RPMI8226 (cell line): ENCODE measurements at places on chromosomes 2 and 18.

DNA sequence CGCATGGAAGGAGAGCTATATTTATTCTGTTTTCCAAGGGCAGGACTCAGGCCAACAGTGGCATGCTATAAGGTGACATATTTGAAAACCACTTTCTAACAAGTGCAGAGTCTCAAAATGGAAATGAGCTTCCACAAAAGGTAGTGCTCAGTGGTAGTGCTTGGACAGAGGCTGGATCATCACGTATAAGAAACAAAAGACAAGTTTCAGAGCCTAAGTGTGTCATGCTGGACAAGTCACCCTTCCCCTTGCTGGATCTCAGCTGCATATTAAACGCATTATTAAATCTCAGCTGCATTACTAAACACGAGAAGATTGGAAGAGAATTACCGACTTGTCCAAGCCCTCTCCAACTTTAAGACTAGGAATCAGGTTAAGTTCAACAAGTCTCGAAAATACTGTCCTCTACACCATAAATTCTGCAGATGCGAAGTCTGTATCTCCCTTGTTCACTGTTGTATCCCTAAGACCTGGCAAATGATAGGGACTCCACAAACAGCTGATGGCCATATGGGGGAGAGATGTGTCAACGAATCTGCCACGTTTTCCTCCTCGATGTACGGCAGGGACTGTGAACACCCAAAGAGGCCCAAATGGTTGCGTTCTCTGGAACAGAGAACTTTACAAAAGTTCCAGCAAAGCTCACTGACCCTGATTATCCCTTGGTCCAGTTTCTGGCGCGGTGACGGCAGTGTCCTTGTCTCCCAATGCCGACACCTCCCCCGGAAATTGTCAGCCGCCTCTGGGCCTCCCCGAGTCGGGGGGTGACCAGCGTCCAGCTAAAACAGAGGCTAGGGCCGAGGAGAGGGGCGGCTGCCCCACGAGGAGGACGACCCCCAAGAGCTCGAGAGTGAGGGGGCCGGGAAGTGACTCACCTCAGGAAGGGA lies 611 bp downstream of the NOL10 start:
- DNase-seq, result peak; percentile 21

- no peak for DNase-seq
These were observed 21.4 kb downstream of the HJURP start for GRCh38 chr2:233832869-233833311.

GRCh38 chr2:190221429-190221828 lies 98.2 kb downstream of the HIBCH start:
- DNase-seq, result no peak

GRCh38 chr2:120888851-120889250 lies 153.2 kb downstream of the GLI2 start:
- DNase-seq, result no peak

- no peak for DNase-seq
These were observed 23.6 kb downstream of the DTNB start for GRCh38 chr2:25649786-25650185.

DNA sequence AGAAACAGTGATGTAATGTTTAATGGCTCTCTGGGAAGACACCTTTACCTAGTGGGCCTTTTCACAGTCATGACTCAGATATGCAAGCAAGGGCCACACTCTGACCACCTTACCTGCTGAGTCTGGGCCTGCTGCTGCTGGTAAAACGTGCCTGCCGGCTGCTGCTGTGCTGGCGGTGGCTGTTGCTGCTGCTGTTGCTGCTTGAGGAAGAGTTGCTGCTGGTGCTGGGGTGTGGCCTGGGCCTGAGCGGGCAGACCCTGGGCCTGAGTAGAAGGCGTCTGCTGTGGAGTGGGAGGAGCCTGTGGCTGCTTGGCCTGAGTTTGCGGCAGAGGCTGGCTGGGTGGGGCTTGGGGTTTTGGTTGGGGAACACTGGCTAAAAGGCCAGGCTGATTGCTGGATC lies 81.6 kb upstream of the NFU1 start:
- no peak for DNase-seq

GRCh38 chr18:22932885-22933205 lies 283 bp upstream of the RBBP8 start:
- DNase-seq, result no peak

DNA sequence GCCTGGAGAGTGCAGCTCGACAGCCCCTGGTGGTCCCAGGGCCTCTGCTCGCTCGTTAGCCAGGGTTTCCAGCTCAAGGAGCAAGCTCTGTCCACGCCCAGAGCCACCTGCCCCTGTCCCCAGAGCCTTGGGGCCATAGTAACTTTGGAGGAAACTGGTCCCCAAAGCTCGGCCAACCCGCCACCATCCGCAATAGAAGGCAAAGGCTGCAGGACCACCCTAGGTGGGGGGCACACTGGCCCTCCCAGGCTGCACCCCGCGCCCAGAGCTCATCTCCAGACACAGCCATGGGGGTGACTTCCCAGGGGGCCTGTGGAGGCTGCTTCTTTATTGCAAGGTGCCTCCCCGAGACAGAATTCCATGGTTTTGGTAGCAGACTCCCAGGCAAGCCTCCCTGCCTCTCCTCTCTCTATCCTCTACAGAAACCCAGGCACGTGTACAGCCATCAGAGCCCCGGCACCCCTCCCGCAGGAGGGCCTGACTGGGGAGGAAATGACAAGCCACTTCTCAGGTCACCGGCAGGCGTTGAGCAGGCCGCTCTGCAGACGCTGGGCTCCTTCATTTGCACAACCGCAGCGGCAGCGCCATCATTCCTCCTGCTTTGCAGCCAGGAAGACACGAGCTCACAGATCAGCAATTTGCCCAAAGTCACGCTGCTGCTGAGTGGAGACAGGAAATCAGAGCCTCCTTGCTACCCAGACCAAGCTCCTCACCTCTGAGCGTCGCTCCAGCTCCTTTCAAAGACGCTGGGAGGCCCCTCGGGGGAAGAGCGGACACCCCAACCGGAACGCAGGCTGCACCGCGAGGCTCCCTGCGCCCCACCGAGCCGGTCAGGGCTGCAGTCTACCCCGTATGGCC lies 80.2 kb downstream of the NDUFA10 start:
- no peak for DNase-seq

DNA sequence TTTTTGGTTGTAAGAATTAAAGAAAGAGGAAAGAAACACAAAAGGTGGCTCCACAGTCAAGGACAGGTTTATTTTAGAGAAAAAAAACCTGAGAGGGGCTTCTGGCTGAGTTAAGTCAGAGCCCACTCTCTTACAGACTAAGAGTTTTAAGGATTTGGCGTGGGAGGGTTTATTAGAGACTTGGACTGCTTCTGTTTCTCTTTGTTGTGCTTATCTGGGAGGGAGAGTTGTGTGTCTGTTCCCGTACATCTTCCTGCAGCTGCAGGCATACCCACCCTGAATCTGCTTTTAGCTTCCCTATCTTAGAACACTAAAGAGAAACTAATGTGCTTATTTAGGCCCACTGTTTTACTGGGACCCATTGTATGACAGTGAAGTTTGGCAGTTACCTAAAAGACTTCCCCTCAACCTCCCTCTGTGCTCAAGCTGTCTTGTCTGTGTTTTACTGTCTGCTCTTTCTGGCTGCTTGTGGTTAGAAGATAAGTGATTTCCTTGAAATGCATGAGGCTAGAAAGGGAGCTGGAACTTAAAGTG lies 2.7 kb downstream of the RSAD2 start:
- DNase-seq, result no peak
